Occipital lobe (tissue), 3 donors: ENCODE measurements at places on chromosomes 6 and 20. TPM values are rescaled to one million over a fixed set of nuclear protein-coding genes. Genes with fewer than 3 reads are reported as not detected.

GRCh38 chr6:121438869-121439268 is 3.4 kb downstream of the GJA1 start:
- DNase-seq = no peak

- peak; percentile 33 for DNase-seq
These were observed 16.1 kb upstream of the CCN6 start for GRCh38 chr6:112037783-112038216.

GRCh38 chr6:147173675-147174308 is 30.4 kb upstream of the STXBP5 start:
- no peak for DNase-seq

DNA sequence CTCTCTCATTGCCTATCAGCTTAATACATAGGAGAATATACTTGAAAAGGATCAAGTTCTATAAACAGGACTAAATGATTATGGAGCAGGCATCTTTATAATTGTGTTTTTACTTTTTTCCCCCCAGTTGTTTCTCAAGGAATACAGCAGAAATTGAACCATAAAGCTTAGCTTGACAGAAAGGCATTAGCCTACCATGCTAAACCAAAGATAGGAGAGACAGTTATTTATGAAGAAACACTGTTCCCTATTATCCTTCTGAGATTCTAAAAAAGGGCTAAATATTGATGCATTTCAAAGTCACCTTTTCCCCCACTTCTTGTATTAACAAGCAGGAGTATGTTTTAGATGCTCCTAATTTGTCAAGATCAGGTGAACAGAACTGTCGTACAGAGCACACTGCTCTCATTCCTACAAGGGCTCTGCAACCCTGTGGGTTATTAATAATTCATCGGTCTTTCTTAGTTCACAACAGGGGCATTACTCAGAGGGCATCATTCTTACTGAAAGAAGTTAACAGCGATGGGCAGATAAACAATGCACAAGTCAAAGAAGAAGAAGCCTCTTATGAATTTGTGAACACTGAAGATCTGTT is 38.7 kb downstream of the PRKN start:
- no peak for DNase-seq

GRCh38 chr6:108736832-108737231 is 111.4 kb upstream of the ARMC2 start:
- no peak for DNase-seq

DNA sequence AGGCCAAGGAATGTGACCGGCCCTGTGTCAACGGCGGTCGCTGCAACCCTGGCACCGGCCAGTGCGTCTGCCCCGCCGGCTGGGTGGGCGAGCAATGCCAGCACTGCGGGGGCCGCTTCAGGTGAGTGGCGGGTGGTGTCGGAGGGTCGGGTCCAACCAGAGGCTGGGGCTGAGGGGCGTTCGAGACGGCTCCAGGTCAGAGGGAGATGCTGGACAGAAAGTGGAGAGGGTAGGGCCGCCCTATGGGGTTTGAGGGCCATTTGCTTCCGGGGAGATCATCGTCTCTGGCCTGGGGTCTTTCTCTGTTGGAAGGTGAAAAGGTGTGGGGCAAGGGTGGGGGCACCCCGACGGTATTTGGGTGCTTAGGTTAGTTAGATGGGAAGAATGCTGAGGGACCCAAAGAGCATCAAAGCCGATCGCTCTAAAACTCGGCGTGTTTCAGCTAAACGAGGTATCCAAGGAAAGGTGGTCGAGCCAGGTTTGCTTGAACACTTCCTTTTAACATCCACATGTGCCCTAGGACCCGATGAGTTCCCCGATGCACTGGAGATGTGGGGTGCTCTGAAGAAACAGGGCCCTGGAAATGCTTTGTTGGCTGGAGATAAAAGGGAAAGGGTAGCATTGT is 691 bp downstream of the ATRN start:
- DNase-seq = no peak

GRCh38 chr6:106147476-106147875 is 61.3 kb downstream of the PRDM1 start:
- DNase-seq = no peak

- no peak for DNase-seq
These were observed 303 bp downstream of the MBOAT1 start for GRCh38 chr6:20211941-20212391.

- no peak for DNase-seq
These were observed 1139.3 kb downstream of the HACE1 start for GRCh38 chr6:103720393-103720792.

DNA sequence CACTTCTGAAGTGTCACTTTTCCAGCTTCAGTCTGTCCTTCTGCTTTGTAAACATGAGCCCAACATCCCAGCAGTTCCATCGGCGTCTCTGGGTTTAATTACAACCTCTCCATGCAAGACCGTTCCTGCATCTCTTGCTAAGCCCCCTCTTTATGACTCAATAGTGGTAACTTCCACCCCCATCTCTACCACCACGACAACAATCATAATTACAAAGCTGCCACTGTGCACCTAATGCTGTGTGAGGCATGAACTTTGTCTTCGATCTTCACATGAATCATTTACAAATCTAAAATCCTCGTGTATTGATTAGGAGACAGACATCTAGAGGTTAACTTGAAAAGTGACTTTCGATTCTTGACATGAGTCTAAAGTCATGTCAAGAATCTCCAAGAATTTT is 4.9 kb upstream of the CCR6 start:
- no peak for DNase-seq

GRCh38 chr20:914727-915498 is 1.2 kb downstream of the ANGPT4 start:
- DNase-seq = no peak

GRCh38 chr6:98959631-98960030 is 11.9 kb upstream of the FBXL4 start:
- DNase-seq = no peak

GRCh38 chr6:2179241-2179640 is 66.2 kb downstream of the GMDS start:
- no peak for DNase-seq

GRCh38 chr20:33399924-33400323 is 1.4 kb downstream of the CDK5RAP1 start:
- DNase-seq = no peak

DNA sequence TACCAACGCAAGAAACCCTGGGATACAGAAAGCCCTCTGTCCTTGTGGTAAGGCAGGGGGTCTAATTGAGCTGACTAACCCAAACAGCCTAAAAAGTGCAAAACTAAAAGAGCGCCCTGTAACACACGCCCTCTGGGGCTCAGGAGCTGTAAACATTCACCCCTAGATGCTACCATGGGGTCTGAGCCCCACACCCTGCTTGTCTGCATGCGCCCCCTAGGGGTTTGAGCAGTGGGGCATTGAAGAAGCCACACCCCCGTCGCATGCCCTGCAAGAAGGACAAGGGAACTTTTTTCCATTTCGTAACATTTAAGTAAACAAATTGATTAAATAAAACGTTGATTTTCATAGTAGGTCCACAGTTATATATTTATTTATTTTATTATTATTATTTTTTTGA is 616.9 kb upstream of the MAN1A1 start:
- no peak for DNase-seq

GRCh38 chr6:55675941-55676340 is 96.9 kb upstream of the HMGCLL1 start:
- no peak for DNase-seq

Gene C6orf136
- total RNA-seq = 18.4 TPM

Gene FOXS1
- total RNA-seq = 0.78 TPM

Gene SLC22A7
- 0.31 TPM for total RNA-seq

Gene HSF2
- 88.1 TPM for total RNA-seq

Gene RAMACL
- total RNA-seq = 1.2 TPM

Gene SLCO4A1
- total RNA-seq = 1.6 TPM

Gene MUCL3
- not detected for total RNA-seq
